ENCODE measurements at places on chromosomes 16 and 17.

GRCh38 chr17:72754513-72754912 lies 338.0 kb downstream of the SLC39A11 start:
- DNase-seq = no peak

DNA sequence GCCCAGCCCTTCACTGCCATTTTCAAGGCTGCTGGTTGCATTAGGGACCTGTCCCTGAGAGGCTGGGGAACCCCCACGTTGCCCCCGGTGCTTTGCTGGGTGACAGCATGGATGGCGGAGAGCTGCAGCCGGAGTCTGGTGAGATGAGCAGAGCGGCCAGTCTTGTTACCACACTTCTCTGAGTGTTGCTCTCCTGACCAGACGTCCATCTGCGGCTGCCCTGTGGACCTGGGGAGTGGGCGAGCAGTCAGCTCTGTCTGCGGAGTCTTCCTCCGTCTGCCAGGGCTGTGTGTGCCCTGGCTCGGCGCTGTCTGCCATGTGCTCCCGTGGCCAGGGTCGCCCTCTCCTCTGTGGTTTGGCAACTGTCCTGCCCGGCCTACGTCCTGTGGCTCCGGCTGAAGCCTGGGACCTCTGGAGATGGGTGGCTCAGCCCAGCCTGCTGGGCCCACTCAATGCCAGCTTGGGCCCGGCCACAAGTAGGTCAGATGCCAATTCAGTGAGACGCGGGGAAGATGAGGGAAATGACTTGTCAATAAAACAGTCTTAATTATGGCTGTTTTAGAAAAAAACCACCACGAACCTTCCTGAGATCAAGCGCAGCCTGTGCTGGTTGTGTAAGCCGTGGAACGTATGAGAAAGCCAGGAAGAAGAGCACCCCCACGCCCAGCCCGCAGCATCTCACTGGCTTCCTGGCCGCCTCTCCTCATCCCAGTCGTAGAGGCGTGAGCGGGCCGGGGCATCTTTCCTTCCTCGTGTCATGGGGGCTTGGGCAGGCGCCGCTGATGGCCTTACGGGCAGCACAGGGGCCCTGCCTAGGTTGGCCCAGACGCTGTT lies 7.9 kb downstream of the KCTD5 start:
- DNase-seq = no peak

DNA sequence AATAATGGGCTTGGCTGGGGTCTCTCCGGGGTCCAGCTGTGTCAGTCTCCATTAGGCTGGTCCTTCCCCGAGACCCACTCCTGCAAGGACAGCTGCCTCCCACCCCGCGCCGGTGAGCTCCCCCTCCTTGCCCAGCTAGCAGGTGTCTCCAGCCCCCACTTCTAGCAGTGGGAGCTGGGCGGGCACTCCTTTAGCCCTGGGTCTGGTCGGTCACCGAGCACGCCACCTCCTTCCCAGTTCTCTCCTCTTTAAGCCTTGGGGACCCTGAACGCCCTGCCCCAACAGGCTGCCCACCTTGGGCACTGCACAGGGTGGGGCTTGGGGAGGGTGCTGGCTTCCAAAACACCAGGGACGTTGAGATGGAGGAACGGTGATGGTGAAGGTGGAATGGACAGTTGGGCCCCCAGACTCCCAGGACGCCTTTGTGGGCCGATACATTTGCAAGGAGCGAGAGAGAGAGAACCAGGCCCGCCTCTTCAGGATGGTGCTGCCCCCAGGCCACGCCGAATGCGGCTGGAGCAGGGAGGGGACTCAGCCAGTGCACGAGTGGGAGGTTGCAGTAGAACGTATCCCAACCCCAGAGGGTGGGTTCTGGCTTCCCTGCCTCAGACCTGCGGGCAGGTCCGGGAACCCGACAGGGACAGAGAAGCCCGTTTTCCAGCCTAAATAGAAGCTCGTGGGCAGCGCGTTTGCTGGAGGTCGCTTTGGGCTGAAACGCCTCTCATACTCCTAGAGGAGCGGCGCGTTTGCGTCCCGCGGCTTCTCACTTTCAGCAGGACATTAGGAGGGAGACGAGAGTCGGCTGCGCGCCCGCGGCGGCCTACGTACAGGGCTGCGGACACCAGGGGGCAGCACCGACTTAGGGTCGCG lies 10.7 kb downstream of the TBX2 start:
- DNase-seq = peak; percentile 71

GRCh38 chr17:72971226-72971880 lies 121.1 kb downstream of the SLC39A11 start:
- DNase-seq = no peak

GRCh38 chr17:52892334-52892733 lies 733.8 kb upstream of the CA10 start:
- no peak for DNase-seq

DNA sequence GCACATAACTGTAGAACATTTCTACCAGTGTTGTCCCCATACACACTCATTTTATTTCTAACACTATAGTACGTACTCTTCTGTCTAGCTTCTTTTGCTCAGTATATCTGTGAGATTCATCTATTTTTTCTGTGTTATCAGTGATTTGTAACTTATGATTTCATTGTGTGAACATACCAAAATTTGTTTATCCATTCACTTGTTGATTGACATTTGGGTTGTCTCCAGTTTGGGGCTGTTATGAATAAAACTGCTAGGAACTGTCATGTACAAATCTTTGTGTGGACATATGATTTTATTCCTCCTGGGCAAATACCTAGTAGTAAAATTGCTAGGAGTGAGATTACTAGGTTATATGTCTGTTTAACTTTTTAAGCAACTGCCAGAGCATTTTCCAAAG lies 9.6 kb downstream of the CYB5B start:
- DNase-seq = no peak

DNA sequence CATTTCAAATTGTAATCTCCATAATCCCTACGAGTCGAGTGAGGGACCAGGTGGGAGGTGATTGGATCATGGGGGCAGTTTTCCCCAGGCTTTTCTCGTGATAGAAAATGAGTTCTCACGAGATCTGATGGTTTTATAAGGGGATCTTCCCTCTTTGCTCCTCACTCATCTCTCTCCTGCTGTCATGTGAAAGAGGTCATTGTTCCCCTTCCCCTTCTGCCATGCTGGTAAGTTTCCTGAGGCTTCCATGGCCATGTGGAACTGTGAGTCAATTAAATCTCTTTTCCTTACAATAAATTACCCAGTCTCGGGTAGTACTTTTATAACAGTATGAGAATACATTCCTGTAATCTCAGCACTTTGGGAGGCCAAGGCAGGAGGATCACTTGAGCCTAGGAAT lies 76.7 kb upstream of the MARCHF10 start:
- DNase-seq = no peak

DNA sequence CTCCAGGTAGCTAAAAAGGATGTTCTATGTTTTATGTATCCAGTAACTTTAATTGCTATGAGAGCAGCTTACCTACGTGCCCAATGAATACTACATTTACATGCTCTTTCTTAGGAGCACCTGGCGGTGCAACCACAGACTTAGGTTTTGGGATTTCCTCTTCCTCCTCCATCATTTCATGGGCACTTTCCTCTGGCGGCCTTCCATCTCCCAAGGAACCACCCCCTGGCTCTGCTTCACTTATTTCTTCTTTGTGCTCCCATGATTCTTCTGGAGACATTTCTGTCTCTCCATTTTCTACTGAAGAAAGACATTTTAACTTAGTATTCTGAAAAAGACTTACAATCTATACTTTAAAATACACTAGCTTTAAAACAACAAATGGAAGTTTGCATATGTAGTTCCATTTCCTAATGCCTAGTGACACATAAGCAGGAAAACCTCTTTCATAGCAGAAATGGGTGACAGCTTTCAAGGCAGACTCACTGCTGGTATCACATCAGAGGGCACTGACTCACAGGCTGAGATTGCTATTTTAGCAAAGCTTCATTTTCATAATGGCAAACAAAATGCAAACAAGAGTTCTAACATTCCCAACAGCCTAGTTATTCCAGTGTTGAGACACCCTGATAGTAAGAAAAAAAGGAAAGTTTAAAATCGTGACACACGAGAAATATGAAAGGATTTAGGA lies 19.1 kb downstream of the GSPT1 start:
- DNase-seq = peak; percentile 54

DNA sequence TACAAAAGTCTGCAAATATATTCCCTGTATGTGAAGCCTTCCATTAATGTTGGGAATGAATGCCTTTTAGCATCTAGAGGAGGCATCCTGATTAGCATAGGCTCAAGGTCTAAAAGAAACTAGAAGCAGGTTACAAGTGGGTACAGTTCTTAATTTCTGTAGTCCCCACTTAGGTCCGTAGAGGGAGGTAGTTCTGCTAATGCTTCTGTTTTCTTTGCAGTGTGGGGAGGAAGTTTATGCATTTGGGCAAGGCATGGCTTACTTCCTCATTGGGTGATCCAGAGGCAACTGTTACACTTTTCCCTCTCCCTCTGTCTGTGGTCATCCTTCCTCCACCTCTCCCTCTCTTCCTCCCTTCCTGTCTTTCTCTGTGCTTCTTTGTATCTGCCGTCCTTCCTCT lies 108.4 kb upstream of the ZKSCAN2 start:
- DNase-seq = no peak

GRCh38 chr16:58110571-58111301 lies 18.4 kb downstream of the CFAP20 start:
- no peak for DNase-seq

DNA sequence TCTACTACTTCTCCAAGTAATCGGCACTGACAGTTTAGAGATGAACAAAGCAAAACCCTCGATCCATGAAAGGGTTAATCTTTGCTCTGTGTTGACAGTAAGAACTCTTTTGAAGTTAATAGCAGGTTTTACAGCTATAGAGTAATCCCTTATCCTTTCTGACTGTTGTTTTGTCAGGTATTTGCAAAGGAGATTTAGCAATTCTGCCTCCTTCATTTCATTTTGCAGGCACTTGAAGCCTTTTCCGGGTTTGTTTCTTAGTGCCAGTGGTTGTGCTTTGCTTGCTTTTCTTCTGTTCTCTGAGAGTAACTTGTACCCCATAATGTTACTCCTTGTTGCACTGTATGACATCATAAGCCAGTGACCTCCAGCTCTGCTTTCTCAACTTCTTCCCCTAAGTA lies 64.5 kb downstream of the TANGO6 start:
- no peak for DNase-seq

- no peak for DNase-seq
Measured at GRCh38 chr17:1608676-1609075, 20.0 kb downstream of the SLC43A2 start.
